ENCODE measurements at places on chromosomes 1 and 21.

- DNase-seq = no peak
Measured at GRCh38 chr1:111992476-111992875, 3.0 kb upstream of the KCND3 start.

GRCh38 chr1:184051138-184051484 lies 419 bp upstream of the TSEN15 start:
- DNase-seq = no peak

- DNase-seq = no peak
Measured at GRCh38 chr1:43541721-43542401, 11.2 kb downstream of the PTPRF start.

DNA sequence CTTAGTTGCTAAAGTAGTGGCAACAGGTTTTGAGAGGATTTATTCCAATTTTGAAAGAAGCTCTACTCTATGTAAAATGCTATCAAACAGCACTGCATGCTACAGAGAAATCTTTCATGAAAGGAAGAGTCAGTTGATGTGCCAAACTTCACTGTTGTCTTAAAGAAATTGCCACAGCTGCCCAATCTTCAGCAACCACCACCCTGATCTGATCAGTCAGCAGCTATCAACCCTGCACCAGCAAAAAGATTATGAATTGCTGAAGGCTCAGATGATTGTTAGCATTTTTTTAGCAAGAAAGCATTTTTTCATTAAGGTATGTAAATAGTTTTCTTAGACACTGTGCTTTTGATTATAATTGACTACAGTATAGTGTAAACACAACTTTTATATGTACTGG lies 49.6 kb downstream of the SLC9C2 start:
- no peak for DNase-seq

DNA sequence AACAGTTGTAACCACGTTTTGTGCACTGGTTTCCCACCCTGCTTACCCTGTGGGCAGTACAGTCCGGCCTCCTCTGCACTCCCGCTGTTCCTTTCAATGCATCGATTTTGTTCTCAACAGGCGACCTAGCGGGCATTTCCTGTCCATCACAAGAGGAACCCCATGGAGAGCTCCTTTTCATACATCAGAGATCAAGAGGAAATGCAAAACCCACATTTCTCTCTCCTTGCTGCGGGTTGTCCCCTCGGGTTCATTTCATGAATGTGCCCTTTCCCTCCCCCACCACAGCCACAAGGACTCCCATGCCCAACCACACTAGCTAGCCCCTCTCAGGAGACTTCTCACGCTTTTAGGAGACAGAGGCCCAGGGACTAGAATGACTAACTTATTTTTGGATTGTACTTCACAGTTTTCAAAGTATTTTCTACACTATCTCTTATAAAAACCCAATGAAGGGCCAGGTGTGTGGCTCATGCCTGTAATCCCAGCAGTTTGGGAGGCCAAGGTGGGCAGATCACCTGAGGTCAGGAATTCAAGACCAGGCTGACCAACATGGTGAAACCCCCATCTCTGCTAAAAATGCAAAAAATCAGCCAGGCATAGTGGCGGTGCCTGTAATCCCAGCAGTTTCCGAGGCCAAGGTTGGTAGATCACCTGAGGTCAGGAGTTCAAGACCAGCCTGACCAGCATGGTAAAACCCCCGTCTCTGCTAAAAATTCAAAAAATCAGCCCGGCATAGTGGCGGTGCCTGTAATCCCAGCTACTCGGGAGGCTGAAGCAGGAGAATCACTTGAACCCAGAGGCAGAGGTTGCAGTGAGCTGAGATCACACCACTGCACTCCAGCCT lies 18.4 kb downstream of the ATP1A4 start:
- DNase-seq = no peak

- no peak for DNase-seq
Measured at GRCh38 chr1:197397895-197398294, 129.8 kb downstream of the CRB1 start.

- no peak for DNase-seq
Measured at GRCh38 chr1:183506561-183506960, 34.3 kb downstream of the SMG7 start.

DNA sequence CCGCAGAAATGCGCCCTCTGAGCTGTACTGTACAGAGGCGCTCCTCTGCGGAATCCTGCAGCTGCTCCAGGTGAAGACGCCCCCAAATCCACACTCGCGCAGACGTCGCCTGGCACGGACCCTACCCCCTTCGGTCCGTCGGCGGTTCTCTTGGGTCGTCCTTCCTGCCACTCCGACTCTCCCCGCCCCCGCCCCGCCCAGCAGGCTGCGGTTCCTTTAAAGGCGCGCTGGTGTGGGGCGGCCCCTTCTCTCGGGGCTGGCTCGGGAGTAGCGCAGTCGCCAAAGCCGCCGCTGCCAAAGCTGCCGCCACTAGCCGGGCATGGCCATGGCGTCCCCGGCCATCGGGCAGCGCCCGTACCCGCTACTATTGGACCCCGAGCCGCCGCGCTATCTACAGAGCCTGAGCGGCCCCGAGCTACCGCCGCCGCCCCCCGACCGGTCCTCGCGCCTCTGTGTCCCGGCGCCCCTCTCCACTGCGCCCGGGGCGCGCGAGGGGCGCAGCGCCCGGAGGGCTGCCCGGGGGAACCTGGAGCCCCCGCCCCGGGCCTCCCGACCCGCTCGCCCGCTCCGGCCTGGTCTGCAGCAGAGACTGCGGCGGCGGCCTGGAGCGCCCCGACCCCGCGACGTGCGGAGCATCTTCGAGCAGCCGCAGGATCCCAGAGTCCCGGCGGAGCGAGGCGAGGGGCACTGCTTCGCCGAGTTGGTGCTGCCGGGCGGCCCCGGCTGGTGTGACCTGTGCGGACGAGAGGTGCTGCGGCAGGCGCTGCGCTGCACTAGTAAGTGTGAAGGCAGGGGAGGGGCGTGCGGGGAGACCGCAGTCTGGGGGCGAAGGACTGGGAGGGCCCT lies at the start of gene RASSF5:
TSS of gene RASSF5 (plus strand) at position 248 of the 846 bp plus-strand sequence. CDS start at position 320, 72 bp downstream.
- DNase-seq = no peak

GRCh38 chr1:160354388-160354985 lies 11.3 kb downstream of the NCSTN start:
- no peak for DNase-seq

DNA sequence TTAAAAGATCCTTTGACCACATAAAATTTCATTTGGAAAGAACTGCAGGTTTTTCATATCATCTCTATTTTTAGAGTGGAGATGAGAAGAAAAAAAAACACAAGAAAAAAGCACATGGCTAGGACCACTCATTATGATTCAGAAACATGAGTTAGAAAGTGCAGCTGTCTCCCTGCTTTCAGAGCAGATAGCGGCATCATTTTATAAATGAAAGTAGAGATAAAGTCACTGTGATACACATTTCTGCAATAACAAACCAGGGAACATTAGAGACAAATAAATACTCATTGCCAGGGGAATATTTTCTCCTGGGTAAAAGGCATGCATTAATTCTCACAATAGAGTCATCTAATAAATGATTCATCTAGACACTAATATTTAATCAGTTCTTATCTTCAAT lies 87.5 kb upstream of the PLPPR4 start:
- no peak for DNase-seq
